ENCODE measurements at places on chromosomes 16 and 17.
A peak's percentile ranks its signal among the peaks of the same experiment; 100 is the strongest.

DNA sequence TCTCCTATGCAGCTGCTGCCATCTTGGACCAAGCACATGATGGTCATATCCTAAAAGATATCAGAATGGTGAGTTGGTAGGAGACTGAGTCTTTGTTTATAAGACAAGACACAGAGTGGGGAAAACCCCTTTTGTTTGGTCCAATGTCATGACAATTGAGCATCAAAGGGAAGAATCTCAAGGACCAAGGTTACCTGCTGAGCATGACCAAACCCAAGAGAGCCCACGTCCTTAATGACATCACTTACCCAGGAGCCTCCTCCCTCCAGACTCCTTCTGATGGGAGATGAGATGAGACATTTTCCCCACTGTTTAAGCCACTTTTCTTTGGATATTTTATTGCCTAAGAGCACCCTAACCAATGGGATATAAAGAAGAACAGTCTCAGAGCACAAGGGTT lies 478.1 kb downstream of the NPIPA7 start:
- DNase-seq, result no peak

- no peak for DNase-seq
These were observed 29.3 kb downstream of the UNC13D start for GRCh38 chr17:75814900-75815373.

DNA sequence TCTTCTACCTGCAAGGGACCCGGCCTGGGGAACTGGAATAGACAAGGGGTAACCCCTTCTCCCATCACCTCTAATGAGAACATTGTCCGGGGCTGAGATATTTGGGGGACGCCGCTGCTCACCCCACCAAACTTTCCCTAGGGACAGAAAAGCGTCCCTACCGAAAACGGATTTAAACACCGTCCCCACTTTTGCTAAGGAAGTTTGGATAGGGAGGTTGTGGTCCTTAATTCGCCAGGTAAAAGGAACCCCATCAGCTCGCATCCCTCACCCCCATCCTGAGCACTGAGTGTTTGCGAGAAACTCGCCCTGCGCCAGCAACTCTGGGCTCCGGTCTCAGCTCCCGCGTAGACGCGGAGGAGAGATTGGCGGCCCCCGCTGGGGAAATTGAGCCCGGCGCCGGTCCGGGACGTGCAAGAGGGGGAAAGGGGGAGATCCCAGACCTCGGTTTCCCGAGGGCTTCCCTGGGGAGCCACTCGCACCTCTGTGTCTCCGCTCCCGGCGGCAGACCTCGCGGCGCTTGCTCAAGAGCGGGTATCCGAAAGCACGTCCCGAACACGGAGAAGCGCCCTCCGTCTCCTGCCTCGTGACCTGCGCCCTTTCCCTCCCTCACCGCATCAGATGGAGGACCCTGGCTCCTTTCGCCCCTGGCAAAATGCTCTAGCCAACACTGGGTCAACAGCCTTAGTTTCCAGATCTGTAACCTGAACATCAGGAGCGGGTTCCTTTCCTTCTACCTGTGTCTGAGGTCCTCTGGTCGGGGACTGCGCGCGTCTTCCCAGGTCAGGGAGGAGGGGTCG lies 3.1 kb upstream of the SOX9 start:
- DNase-seq, result no peak

DNA sequence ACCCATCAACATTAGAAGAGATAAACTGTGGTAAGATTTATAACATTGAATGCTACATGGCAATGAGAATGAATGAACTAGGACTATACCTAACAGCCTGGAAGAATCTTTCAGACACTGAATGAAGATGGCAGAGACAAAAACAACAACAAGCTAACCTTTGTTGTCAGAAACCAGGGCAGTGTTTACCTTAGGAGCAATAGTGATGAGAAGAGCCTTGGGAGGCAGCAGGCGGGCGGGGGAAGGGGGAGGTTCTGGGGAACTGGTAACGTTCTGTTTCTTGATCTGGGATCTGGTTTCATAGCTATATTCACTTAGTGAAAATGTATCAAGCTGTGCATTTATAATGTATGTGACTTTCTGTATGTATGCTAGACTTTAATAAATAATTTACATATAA lies 139.0 kb upstream of the TNRC6C start:
- no peak for DNase-seq

DNA sequence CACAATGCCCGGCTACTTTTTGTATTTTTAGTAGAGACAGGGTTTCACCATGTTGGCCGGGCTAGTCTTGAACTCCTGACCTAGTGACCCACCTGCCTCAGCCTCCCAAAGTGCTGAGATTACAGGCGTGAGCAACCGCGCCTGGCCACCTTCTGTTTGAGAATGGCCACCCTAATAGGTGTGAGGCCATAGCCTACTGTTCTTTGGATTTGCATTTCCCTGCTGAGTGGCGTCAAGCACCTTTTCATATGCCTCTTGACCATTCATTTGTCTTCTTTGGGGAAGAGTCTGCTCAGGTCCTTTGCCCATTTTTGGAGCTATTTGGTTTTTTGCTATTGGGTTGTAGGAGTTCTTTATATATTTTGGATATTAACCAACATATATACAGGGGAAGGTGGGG lies 276.7 kb downstream of the PARN start:
- DNase-seq, result no peak

DNA sequence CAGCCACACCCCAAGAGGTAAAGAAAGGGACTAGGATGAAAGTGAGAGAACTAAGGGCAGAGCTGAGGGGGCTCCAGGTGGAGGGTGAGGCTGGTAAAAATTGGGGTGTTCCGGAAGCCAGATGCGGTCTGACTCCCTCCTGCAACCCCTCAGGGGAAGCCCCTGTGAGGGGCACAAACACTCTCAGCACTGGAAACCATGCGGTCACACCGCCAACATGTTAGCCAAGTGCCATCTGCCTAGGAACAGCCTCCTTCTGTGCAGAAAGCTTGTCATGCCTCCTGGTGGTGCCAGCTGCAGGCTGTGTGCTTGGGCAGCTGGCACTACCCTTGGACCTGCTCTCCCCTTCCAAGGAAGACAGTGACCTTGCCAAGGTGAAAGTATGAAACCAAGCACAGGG lies 83.5 kb upstream of the RPL38 start:
- no peak for DNase-seq

GRCh38 chr16:50172195-50172922 lies 19.3 kb downstream of the TENT4B start:
- no peak for DNase-seq

DNA sequence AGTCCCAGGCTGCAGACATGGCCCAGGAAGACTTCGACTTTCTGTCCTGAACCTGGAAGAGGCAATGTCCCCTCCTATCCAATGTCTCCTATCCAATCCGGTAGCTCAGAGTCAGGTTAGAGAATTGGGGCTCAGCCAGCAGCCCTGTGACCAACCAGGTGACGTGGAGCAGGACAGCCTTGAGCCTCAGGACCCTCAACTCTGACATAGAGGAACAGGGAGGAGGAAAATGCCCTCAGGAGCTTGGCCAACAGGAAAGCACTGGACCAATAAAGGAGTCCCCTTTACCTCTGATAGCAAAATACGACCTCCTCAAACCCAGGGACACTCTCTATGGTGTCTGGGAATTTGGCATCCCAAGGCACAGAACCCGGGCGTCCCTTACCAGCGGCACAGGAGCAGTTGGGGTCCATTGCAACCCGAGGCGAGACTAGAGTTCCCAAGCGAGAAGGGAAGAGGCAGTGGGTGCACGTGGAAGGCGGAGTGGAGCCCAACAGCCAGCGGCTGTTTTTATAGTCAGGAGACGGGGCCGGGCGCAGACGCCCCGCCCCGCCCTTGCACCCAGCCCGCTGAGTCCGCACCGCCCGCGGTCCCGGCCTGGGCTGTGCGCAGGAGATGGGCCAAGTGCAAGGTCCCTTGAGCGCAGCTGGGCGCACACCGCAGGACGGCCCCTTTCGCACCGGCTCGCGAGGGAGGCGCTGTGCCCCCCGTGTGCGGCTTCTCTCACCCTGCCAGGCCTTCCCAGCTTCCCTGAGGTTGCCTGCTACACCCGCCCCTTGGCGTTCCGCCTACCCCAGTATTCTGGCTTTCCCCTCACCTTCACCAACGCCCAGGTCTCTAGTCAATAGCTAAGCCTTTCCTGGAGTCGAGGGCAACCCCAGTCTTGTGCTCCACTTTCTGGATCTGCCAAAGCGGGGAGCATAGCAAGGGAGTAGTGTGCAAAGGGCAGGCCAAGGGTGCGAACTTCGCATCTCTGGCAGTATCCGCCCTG lies at the start of gene MT1G:
MT1G (minus strand) TSS at position 485 of the 991 bp plus-strand sequence; CDS start at position 413, 72 bp downstream.
- peak; percentile 53 for DNase-seq

DNA sequence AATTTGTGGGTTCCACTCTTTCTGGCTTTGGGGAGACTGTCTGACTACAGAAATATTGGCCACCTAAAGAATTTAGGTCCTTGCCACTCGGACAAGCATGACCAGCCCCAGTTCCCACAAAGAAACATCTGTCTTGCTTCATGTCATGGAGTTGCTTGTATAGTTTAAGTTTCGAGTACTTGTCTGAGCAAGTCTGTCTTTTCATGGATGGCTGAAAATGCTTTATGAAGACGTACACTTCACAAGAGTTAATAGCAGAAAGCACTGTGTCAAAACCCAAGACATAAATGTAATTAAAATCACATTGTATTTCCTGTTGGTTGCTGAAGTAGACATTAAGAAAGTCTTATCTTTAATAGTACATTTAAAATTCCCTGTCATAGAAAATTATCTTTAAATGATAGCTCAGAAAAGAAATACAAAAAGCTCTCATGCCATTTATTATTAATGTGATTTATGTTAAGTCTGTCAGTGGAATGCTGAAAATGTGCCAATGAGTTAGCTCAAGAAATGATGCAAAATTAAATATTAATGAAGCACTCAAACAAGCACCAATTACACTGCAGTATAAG lies 29.8 kb upstream of the XYLT2 start:
- DNase-seq, result no peak

DNA sequence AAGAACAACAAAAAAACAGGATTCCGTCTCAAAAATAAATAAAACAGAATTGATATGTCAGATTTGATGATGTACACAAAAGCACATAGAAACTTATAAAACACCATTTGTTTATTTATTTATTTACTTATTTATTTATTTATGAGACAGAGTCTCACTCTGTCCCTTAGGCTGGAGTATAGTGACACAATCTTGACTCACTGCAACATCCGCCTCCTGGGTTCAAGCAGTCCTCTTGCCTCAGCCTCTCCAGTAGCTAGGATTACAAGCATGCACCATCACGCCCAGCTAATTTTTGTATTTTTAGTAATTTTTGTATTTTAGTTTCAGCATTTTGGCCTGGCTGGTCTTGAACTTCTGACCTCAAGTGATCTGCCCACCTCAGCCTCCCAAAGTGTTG lies 21.4 kb downstream of the BCAS3 start:
- no peak for DNase-seq

- DNase-seq, result no peak
These were observed 18.9 kb downstream of the TMEM94 start for GRCh38 chr17:75475144-75475835.

DNA sequence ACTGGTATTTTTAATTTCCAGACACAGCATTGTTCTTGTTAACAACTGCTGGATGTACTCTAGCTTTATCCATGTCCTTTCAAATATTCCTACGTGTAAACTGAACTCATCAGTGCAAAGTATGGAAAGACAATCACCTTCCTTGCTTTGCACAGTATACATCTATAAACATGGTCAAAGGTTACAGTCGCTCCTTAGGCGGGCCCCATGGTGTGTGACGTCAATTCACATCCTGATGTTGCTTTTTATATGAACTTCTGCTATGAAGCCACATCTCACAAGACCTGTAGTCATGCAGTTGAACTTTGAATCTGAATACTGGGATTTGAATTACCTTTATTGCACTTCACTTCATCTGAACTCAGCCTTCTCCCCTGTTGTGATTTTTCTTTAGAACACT lies 447.6 kb upstream of the PSMD7 start:
- DNase-seq, result no peak

GRCh38 chr17:56596691-56597494 lies 3.4 kb downstream of the NOG start:
- peak; percentile 22 for DNase-seq

DNA sequence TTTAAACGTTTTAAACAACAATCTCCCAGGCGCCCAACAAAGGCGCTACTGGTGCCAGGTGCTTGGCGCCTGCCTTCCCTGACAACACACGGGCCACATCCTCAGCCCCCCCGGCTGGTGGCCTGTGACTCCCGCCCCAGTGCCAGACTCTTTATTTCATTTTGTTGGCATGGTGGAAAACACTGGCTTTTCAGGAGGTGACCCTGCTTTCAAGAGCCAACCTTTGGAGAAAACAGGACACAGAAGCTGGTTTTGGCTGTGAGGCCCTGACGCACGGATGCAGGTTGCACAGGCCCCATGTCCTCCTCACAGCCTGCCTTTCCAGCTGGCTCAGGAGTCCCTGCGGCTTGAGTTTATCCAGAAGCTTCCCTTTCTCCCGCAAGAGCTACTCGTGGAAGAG lies 100.0 kb downstream of the METRNL start:
- no peak for DNase-seq

GRCh38 chr16:4309833-4310266 lies 6.0 kb upstream of the GLIS2 start:
- peak; percentile 61 for DNase-seq

GRCh38 chr17:60916043-60916442 lies 238.4 kb downstream of the BCAS3 start:
- DNase-seq, result no peak

DNA sequence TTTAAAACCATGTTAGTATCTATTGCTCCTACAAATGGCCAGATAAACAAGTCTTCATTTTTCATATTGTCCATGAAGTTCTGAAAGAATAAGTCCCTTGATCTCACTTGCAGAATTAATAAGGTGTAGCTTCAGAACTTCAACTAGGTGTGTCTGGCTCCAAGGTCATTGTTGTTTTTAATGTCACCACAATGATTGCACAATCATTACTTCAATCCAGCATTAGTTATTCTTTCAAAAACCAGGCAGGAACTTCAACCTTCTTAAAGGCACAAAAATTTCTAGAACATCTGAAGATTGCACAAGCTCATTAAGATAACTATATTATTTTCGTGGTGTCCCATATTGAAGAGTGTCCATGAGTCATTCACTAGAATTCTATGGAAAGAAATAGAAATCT lies 1386.4 kb downstream of the CDH11 start:
- no peak for DNase-seq

- DNase-seq, result no peak
These were observed 26.7 kb downstream of the SAP30BP start for GRCh38 chr17:75693500-75694481.

- peak; percentile 78 for DNase-seq
These were observed 3.6 kb upstream of the HROB start for GRCh38 chr17:44137891-44138709.

GRCh38 chr17:12040478-12040877 lies 19.8 kb downstream of the MAP2K4 start:
- DNase-seq, result no peak

DNA sequence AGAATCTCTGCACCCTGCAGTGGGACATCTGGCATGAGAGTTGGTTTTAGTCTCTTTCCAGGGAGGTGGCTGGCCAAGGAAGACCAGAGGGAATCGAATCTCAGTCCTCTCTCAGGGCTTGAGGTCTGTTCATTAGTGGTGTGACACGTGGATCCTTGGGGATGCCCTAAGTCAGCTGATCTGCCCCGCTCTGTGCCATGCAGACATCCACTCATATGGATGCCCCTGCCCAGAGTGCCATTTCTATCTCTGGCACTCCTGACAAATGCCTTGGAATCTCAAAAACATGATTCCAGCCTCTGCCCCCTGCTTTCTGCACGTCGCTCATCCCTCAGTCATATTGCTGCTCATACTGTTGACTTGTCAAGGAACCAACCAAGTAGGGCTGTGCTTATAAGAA lies 38.8 kb downstream of the WSCD1 start:
- no peak for DNase-seq

All from stimulated activated CD4-positive, alpha-beta T cell treated with anti-CD3 and anti-CD28 coated beads, Interleukin-2, amount 100 ng/mL, for 24 hours (primary cell).